ENCODE measurements at places on chromosomes 1 and 21.

DNA sequence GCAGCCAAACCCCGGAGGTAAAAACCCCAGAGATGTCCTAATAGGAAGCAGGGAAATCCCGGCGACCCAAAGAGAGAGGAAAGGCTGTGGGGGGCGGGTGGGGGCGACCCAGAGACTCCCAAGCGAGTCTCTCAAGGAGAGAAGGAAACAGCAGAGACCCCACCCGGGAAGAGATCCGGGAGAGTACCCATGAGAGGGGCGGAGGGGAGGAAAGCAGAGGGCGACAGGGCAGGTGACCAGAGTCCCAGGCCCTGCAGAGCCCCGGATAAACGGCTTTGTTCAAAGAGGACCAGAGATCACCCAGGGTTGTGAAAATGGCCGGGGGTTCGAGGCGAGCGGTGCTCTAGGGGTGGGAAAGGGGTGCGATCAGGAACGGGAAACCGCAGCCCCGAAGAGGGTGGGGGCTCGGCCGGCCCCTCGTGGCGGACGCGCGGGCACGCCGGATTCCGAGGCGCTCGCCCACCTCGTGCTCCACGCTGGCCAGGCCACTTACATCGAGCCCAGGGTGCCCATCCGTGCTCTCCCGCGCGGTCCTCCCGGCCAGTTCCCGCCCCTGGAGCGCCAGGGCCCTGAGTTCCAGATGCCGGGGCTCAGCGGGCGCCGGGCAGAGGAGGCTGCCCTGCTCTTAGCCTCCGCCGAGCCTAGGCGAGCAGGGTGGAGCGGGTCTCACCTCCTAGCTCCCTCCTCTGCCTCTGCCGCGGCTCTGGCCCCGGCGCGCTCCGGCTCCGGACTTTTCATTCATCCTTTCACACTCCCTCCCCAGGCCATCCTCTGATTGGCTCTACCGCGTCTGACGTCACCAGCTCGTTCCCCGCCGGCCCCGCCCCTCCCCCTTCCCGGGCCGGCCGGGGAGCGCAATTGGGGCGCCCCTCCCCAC, 52.3 kb downstream of the RHBG start:
- DNase-seq: peak; percentile 34

DNA sequence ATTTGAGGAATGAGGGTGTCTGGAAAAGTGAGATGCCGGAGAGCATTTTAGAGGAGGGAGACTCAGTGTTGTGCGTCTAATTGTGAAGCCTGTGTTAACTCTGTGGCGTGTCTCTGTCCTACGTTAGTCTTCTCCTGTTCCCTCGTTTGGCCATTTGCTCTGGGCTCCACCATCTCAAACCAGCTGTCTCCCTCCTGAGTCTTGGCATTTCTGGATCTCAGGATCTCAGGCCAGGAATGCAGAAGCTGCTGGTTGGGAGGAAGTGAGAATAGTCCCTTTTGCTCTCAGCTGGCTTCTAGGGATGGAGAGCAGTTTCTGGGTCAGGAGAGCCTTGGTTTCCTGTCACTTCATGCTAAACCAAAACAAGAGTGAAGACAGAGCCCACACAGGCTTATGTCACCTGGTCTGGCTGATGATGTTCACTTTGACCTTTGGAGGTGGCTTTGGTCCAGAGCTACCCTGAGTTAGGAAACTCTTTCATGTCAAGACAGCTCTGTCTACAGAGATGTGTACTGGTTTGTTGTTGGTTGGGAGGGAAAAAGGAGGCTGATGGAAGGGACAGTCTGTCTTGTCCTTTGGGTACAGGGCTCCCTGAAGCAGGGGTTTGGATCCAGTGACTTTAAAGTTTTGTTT, 859 bp downstream of the NFASC start:
- no peak for DNase-seq

GRCh38 chr1:162147760-162148159, 78.3 kb downstream of the NOS1AP start:
- no peak for DNase-seq

DNA sequence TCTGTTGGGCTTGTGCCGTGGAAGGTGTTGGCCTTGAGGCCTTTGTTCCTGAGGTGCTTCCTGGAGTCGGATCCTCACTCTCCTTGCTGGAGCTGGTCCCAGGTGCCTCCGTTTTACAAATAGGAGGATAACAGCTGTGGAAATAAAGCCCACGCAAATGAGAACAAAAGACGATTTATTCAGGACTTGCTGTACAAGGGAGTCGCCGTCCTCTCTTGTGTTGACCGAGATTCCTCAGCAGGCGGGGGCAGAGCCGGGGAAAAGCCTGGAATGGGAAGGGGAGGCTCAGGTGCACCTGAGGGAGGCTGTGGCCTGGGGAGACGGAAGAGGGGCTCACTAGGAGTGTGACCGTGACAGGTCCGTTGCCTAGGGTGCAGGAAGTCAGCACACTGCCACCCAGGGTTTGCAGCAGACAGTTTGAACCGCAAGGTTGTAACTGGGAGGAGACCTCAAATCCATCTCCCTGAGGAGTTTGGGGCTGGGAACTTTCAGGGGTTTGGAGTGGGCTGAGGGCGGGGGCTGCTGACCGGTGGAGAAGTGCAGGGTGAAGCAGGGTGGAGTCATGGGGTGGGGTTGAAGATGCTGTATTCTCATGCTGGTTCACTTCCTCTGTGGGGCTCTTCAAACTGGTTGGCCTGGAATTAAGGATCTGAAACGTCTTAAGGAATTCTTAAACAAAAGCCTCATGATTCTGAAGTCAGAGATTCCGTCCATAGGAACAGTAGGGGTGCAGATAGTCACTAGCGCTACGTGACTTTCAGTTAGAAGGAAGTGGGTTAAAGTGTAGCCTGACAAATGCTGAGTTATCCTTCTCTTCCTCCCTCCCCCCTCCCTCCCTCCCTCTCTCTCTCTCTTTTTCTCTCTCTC, 2.6 kb upstream of the CSTB start:
- DNase-seq: no peak

DNA sequence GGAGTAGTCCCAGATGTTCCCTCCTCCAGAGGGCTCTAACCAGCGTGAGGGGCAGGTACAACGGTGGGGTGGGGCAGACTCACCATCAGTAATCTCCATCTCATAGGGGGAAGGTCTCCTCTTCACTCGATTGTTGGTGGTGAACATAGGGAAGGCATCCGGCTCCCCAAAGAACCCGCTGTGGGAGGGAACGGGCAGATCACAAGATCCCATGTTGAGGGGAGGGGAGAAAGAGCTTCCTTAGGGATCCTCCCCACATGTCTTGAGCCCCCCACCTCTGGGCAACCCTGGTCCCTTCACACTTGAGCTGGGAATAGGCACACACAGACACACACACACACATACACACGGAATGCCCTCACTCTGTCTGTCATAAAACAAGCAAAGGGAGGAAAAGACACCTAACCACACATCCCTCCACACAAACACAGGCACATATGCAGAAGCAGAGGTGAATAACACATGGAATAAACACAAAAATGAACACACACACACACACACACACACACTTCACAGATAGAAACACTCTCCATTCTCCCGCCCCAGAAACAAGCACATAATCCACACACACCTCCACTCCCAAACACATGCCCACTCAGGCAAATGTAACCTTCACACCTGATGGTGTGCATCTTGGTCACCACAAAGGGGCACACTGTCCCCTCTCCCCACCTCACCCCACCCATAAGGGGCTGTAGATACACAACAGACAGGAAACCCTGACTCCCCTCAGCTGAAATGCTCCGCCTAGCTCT, 7.9 kb downstream of the TAL1 start:
- no peak for DNase-seq

DNA sequence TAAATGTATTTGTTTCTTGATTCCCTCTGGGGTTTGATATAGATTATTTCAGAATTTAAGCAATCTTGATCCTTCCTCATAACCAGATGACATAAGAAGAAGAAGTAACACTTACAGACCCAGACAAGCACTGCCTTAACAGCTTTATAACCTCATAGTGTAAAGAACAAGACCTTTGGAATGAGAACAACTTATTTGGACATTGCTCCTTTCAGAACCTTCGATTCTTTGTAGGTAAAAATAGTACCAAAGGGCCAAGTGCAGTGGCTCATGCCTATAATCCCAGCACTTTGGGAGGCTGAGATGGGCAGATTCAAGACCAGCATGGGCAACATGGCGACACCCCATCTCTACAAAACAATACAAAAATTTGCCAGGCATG, 15.0 kb downstream of the TM2D1 start:
- no peak for DNase-seq

DNA sequence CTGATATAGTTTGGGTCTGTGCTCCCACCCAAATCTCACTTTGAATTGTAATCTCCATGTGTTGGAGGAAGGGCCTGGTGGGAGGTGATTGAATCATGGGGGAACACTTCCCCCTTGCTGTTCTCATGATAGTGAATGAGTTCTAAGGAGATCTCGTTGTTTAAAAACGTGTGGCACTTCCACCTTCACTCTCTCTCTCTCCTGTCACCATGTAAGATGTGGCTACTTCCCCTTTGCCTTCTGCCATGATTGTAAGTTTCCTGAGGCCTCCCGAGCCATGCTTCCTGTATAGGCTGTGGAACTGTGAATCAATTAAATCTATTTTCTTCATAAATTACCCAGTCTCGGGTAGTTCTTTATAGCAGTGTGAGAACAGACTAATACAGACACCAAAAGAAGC, 40.4 kb downstream of the FRRS1 start:
- no peak for DNase-seq

GRCh38 chr1:155812878-155813277, 44.1 kb downstream of the GON4L start:
- DNase-seq: no peak

DNA sequence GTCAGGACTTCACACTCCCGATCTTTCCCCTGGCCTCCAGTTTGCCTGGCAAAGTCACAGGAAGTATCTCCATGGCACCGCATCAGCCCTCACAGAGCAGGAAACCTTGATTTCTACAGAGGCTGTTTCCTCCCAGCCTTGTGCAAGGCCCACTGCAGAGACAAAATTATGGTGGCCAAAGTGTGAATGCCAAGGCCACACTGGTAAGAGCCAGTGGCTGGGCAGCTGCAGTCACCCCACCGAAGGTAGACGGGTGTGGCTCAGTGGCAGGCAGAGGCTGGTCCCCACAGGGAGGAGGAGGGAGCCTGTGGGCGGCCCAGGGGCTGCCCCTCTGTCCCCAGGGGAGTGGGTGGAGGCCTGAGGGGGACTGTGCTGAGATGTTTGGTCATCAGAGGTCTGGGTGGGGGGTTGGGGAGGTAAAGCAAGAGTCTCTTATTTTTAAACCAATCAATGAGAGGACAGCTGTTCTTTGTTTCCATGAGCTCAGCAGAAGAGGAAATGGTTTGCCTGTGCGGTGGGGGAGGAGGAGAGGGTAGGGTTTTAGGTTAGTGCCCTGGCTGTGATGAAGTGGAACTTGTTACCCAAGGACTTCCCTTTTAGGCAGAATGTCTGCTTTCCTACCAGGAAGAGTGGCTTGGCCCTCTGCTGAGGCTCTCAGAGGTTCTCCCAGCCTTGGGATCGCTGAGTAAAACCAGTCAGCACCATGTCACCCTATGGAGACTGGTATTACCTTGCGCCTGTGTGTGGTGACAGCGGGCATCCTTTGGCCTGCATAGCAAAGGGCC, 18.0 kb upstream of the BTG2 start:
- peak; percentile 93 for DNase-seq

DNA sequence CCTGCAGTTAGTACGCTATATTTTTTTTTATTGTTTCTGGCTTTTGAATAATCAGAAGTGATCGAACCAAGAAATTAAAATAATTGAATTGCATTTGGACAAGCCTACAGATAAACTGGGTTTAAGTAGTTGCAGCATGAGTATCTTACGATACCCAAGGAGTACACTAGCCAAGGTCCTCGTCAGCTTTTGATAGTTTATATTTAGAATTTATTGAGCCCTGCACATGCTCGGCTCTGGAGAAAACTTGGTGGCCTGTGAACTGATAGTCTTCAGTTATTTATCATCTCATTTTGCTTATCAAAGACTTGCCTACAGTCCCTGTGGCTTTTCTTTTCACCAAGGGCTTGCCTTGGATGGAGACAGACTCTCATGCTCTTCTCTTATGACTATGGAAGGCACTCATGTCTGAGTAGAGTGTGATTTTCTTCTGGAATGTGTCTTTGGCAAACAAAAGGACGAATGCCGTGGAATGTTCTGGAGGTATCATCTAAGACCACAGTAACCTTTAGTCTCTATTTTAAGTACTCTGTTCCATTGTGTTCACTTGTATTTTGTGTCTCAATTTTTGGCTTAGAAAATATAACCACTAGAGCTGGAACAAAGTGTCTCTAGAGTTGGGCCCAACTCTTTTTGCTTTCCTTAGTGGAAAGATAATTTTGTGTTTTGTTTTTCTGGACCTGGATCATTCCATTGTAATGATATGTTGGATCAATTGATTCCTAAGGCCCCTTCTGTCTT, 35.9 kb downstream of the BCL9 start:
- DNase-seq: no peak

Data from naive thymus-derived CD8-positive, alpha-beta T cell (primary cell).